ENCODE measurements at places on chromosomes 4 and X.

GRCh38 chr4:10013722-10014121 lies 7.6 kb downstream of the SLC2A9 start:
- peak; percentile 15 for DNase-seq

GRCh38 chr4:105025263-105026017 lies 121.2 kb upstream of the TET2 start:
- DNase-seq, result no peak

DNA sequence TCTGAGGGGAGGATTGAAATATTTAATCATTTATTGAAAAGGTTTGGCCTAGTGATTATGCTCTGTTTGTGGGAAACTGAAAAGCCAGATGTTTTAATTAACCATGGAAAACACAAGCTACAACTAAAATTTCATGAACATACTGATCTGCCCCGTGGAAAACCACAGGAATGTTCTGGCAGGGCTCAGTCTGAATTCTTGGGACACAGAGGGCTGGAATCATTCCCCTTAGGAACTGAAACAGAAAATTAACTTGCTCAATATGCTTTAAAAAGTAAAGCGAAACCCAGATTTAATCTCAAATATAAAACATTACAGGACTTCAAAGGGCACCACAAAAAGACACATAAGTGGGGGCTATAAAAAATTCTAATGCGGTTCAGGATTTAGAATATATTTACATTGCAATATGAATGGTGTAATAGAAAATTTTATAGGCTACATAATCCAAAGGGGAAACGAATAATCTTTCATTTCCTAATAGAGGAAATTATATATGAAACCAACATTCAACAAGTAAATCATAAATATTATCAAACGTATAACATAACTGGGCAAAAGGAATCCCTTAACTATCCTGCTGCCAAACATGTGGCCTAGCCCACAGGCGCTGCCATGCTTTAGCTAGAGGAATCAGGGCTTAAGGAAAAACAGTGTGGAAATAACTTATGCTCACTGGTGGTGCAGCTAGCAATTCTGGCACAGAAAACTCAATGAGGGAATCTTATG lies 70.9 kb downstream of the APBB2 start:
- DNase-seq, result no peak

DNA sequence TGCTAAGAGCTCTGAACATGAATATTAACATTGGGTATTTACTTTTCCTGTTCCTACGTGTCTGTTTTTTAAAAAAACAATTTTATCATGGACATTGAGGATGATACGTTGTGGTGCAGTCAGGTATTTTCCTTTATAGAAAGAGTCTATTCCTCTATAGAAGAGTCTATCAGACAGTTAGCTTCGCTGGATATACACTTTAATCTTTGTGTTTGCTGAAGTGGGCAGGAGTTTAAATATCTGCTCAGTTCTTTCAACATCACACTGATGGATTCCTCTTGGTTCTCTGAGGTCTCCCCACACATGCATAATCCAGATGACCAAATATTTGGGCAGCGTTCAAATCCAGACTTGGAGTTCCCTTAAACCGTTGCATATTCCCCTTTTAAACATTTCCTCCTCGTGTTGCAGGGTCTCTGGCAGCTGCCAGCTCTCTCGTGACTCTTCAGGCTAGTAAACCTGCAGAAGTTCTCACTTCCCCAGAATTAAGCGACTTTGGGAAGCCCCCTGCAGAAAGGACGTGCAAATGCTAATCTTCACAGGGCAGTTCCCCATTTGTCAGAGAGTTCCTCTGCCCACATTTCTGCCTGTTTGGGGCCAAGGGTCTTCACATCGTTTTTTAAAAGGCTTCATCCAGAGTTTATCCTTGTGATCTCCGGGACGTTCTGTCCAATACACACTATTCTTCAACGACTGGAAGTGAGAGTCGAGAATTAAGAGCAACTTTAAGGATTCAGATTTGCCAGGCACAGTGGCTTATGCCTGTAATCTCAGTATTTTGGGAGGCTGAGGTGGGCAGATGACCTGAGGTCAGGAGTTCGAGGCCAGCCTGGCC lies 20.5 kb upstream of the DHRSX start:
- no peak for DNase-seq

DNA sequence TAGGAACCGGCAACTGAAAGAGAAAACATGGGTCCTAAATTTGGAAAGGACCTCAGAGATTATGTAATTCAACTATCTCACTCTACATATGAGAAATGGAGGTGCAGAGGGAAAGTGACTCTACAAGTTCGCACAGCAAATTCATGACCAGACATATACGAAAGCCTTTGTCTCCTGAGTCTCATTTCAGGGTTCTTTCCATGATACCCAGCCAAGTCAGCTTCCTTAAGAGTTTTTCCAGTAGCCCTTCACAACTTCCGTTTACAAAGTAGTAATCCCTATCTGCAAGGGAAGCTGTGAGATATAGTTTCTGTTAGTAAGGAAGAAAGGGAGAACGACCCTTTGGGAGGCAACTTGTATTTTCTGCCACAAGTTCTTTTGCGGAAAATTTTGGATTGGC lies 110.6 kb downstream of the TEX13A start:
- DNase-seq, result no peak

DNA sequence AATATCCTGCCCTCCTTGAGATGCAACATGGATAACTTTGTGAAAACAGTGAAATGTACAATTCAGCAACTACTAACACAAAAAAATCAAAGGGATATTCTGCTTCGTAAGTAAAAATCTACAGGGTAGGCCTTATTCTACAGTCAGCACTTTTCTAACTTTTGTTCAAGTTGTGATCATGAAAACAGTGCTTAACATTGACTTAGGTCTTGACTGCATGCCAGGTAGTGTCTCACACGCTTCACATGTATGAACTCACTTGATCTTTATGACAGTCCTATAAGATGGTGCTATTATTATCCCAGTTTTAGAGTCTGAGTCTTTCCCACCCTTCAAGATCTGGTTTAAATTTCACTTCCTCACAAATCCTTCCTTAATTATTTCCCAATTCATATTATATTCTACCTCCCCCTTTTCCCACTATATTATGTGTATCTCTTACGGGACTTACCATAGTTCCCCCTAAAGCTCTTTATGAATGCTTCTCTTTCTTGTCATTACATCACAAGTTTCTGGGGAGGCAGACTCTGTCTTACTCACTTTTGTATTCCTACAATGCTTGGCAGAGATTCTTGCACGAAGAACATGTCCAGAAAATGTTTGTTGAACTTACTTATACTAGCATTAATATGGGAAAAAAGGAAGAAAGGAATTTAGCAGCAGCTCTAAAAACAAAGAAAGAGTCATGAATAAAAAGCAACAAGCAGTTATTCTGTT lies 179.8 kb downstream of the SCFD2 start:
- DNase-seq, result no peak

GRCh38 chr4:16729336-16729735 lies 169.1 kb downstream of the LDB2 start:
- DNase-seq, result no peak

GRCh38 chr4:128552586-128552907 lies 257.0 kb upstream of the JADE1 start:
- no peak for DNase-seq

DNA sequence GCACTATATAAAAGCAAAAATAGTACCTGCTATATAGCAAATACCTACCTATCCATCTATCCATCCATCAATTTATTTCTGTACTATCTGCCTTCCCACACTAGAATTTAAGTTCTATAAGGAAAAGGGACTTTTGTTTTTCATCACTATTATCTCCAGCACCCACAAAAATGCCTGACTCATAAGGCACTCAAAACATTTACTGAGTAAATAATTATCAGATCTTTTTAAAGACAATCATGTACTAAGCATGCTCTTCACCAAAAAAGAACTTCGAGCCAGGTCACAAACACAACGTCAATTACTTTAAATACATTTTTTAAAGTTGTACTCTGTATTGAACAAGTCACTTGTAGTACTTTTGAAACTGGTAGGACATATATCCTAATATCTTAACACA lies 119.9 kb downstream of the FBXW7 start:
- no peak for DNase-seq

DNA sequence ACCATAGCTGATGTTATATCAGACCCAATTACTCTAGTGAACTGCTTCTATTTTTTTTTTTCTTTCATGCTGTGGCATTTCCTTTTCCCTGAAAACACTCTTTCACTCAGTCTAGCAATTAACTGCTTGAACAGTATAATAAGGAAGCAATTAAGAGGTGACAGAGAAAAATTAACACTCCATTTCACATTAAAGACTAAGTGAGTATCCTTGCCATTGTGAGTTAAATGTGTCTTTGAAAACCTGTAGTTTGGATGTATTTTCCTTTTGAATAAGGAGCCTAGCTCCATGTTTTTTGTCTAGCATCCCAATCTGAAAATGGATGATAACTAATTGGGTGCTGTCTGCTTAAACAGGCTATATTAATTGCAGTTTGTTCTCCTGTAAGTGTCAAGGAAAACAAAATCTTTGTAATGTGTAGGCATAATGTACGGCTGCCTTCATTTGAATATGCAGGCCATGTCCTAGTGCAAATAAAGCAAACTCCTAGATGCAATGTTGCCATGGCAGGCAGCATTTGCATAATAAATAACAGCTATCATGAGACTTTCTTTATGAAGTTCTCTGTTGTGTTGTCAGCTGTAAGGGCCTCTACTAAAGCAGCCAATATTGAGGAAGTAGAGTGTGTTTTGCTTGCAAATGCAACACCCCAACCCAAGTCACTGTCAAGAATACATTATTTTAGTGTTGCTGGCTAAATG lies 416.7 kb downstream of the ZIC3 start:
- DNase-seq, result no peak

DNA sequence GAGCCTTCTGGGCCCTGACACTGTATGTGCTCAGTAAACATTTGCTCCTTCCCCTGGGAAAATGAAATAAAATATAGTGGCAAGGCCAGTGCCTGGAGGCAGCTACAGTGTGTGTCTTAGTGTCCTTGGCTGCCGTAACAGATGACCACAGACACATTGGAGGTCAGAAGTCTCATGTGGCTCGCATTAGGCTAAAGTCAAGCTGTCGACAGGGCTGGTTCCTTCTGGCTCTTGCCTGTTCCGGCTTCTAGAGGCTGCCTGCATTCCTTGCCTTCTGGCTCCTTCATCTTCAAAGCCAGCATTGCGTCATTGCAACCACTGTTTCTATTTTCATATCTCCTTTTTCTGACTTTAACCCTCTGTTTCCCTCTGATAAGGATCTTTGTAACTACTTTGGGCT lies 83.6 kb upstream of the STX18 start:
- DNase-seq, result no peak

DNA sequence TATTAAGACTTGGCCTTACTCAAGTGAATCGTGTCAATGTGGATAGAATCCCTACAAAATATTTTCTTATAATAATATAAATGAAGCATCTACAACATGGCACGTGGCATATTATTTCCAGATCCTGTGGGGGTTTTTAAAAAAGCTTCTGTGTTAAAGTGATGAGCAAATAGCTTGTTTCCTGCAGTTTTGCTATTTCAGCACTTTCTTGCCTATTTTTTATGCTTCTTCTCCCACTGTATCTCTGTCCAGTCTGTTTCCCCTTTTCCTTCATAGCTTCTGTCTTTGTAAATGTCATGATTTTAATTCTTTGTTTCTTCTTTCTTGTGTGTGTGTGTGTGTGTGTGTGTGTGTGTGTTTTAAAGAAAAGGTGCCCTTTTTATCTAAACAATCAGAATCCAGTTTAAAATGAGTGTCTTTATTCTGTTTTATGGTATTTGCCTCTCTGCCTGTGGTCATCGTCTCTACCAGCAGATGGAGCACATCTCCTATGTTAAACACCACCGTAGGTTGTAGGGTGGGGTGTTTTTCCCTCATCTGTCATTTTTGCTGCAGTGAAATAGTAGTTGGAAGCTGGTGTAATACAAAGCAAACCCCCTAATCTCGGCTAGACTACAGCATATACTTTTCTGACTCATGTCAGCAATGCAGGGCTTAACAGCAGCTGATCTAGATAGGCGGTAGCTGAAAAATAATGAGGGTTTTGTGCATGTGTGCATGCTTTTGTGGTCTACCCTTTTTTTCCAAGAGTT lies 33.1 kb downstream of the FTHL17 start:
- peak; percentile 39 for DNase-seq

- DNase-seq, result no peak
Measured at GRCh38 chr4:1222938-1223690, 25.8 kb downstream of the CTBP1 start.

DNA sequence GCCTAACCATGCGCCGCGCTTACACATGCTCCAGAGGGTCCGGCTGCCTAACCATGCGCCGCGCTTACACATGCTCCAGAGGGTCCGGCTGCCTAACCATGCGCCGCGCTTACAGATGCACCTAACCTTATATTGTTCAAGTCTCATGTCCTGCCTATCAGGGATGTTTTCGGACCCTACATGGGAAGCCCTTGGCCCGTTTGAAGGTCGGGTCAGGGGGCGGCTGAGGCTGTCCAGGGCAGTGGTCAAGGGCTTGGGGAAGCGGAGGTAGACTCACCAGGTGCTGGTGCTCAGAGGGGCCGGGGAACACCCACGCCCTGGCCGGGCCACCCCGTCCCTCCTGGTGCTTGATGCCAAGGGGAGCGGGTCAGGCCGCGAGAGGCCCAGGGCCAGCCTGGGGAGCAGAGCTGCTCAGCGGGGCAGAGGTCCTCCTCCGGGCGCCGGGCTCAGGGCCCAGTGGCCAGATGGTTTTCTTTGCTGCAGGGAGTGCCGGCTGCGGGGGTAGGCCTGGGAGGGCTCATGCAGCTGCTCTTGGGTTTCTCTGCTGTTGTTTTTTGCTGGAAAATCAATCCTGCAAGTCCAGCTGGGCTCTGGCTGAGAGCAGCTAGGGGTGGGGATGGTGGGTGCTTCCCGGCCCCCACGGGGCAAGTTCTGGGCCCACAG lies 35.4 kb upstream of the SPON2 start:
- DNase-seq, result no peak

GRCh38 chrX:119539872-119540271 lies 25.3 kb downstream of the STEEP1 start:
- DNase-seq, result no peak

- peak; percentile 41 for DNase-seq
Measured at GRCh38 chrX:9466124-9466495, 1.3 kb downstream of the TBL1X start.

- no peak for DNase-seq
Measured at GRCh38 chr4:137651128-137651527, 118.8 kb upstream of the PCDH18 start.

DNA sequence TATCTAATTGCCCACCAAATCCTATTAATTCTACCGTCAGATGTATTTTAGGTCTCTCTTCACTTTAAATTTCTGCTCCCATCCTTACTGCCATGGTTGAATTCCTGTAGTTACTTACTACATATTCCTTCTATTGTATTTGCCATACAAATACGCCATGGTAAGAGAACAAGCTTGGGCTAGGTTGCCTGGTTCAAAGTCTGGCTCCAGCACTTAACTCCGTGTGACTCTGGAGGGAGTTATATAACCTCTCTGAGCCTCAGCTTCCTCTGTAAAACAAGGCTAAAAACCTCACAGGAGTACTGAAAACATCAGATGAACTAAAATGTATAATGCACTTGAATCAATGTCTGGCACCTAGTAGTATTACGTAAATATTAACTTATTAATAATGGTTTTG lies 260.3 kb upstream of the RPS6KA3 start:
- DNase-seq, result no peak

- DNase-seq, result no peak
Measured at GRCh38 chrX:68685685-68686084, 38.2 kb downstream of the STARD8 start.
